ENCODE measurements at places on chromosomes 1 and 21.

- no peak for DNase-seq
Measured at GRCh38 chr1:109161858-109162606, 48.1 kb downstream of the ELAPOR1 start.

GRCh38 chr1:98388441-98388840, 273.1 kb upstream of the SNX7 start:
- DNase-seq = no peak

DNA sequence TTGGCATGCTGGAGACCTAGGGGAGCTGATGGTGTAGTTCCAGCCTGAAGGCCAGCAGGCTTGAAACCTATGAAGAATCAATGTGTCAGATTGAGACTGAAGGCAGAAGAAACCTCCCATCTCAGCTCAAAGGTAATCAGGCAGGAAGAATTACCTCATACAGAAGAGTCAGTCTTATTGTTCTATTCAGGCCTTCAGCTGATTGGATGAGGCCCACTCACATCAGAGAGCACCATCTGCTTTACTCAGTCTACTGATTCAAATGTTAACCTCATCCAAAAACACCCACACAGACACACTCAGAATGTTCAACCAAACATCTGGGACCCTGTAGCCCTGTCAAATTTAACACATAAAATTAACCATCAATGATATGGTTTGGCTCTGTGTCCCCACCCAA, 13.7 kb upstream of the CCN1 start:
- no peak for DNase-seq

- DNase-seq = no peak
Measured at GRCh38 chr1:2853711-2854110, 52.2 kb upstream of the TTC34 start.

- DNase-seq = no peak
Measured at GRCh38 chr1:30537279-30537678, 186.1 kb downstream of the MATN1 start.

- no peak for DNase-seq
Measured at GRCh38 chr21:36388096-36388495, 2.9 kb downstream of the CHAF1B start.

GRCh38 chr21:30713766-30714165, 4.8 kb downstream of the KRTAP21-3 start:
- no peak for DNase-seq

GRCh38 chr1:205301842-205302588, 19.5 kb downstream of the NUAK2 start:
- no peak for DNase-seq

GRCh38 chr1:30868833-30869435, 39.6 kb downstream of the SDC3 start:
- DNase-seq = no peak

GRCh38 chr1:14010476-14010875, 310.5 kb downstream of the PRDM2 start:
- DNase-seq = no peak

DNA sequence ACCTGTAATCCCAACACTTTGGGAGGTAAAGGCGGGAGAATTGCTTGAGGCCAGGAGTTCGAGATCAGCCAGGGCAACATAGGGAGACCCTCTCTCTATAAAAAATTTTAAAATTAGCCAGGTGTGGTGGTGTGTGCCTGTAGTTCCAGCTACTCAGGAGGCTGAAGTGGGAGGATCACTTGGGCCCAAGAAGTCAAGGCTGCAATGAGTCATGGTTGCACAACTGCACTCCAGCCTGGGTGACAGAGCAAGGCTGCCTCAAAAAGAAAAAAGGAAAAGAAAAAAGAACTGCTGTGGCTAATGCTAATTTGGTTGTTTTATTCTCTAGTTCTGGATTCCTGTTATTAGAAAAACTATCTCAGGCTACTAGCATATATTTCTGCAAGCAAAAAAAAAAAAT, 29.8 kb downstream of the DBT start:
- no peak for DNase-seq

DNA sequence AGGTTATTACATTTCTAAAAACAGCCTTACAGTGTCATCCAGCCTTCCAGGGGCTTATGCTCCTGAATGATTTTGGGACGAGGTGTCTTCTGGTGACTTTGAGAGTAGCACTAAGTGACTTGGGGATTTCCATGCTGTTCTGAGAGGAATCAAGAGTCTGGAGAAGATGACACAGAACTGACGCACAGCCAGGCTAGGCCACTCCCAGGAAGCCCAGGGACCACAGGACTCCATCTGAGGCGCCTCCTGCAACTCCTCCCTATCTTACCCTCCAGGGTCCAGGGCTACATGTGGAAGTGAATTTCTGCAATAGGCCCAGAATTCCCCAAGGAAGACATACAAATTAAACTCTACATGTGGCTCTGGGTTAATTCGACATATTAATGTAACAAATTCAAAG, 92.5 kb downstream of the SLC25A24 start:
- peak; percentile 9 for DNase-seq
